Activated CD4-positive, alpha-beta memory T cell treated with anti-CD3 and anti-CD28 coated beads for 36 hours (primary cell): ENCODE measurements at places on chromosomes 2 and 18. TPM values are rescaled to one million over a fixed set of nuclear protein-coding genes. Genes with fewer than 3 reads are reported as not detected.

Gene HDAC4
- total RNA-seq = 35.8 TPM

Gene METTL4
- total RNA-seq = 19.6 TPM

Gene FBXO41
- total RNA-seq = 15.6 TPM

Gene TUBB8B
- not detected for total RNA-seq

Gene CCDC150
- total RNA-seq = 13.2 TPM

Gene ZNF512
- 27.4 TPM for total RNA-seq

Gene SERPINB3
- not detected for total RNA-seq

Gene FSIP2
- total RNA-seq = 0.10 TPM

Gene TUBA4B
- not detected for total RNA-seq

Gene KIF1A
- 3.3 TPM for total RNA-seq

Gene PLA2R1
- not detected for total RNA-seq

DNA sequence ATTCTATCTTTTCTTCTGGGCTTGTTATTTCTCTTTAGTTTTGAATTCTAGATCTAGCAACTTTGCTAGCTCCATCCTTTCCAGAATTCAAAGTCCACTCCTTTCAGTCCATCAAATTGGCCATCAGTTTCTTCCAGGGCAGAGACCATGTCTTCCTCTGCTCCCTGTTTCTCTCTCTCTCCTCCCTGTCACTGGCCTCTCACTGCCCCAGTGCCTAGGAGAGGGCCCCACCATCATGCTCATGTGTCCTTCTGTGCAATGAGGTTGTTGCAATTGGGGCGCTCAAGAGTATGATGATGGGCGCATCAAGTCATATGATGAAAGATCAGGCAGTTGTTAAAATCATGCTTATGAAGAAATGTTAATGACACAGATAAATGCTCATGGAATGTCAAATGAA is 159.2 kb upstream of the HS6ST1 start:
- H3K36me3 ChIP-seq = no peaks in the 10 kb centered on the region
- no peak overlapping the region for H3K4me3 ChIP-seq
- peaks cover 3% of the 10 kb centered on the region for H3K4me1 ChIP-seq
- no peak for DNase-seq
- H3K27ac ChIP-seq = no peak overlapping the region
- peaks cover 11% of the 10 kb centered on the region for H3K27me3 ChIP-seq

DNA sequence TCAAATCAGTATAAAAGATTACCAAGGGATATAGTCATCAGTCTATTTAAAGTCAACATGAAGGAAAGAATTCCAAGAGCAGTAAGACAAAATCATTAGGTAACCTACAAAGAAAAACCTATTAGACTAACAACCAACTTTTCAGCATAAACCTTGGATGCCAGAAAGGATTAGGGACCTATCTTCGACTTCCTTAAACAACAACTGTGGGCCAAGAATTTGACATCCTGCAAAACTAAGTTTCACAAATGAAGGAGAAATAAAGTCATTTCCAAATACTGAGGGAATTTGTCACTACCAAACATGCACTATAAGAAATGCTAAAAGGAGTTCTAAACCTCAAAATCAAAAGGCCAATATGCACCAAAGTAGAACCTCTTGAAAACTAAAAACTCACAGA is 147.9 kb upstream of the TFPI start:
- H3K27ac ChIP-seq = no peak overlapping the region
- H3K27me3 ChIP-seq = no peaks in the 10 kb centered on the region
- H3K36me3 ChIP-seq = no peaks in the 10 kb centered on the region
- no peak for DNase-seq

DNA sequence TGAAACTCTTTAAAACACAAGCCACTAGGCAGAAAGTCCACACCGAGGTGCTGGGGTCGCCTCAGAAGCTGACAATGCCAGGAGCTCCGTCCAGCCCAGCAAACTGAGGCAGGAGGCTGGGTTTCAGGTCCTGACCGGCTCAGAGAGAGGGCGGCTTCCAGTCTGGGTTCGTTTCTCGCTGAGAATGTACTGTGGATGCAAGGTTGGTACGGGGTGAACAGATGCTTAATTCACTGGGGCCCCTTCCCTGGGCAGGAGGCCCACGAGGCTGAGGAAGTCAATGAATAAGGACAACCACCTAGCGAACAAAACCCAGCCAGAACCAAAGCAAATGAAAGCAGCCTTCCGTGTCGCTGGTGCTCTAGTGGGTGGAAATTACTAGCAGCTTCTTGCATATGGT is 142.0 kb downstream of the RTP5 start:
- no peak overlapping the region for H3K27ac ChIP-seq
- H3K4me3 ChIP-seq = no peak overlapping the region
- no peak for DNase-seq
- no peaks in the 10 kb centered on the region for H3K27me3 ChIP-seq
- H3K36me3 ChIP-seq = peaks cover 3% of the 10 kb centered on the region

GRCh38 chr2:230987137-230988020 is 8.5 kb upstream of the SPATA3 start:
- no peaks in the 10 kb centered on the region for H3K36me3 ChIP-seq
- peaks cover 24% of the 10 kb centered on the region for H3K27me3 ChIP-seq
- peak overlapping the region; percentile 2 for H3K27ac ChIP-seq
- peak; percentile 83 for DNase-seq

DNA sequence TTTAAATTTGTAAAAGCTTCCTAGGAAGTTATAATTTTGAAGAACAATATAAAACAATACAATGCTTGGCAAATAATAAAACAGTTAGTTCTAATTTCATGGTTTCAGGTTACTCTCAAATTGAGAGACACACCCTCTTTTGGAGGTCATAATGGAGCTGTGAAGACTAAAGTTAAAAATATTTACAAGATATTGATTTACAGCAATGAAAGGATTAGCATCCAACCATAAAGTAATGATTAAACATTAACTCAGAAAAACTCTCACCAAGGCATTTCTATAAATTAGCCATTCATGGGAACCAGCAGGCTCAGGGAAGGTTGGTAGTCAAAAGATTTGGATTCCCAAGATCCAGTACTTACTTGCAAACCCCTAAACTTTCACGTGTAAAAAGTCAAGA is 6.4 kb downstream of the DPP4 start:
- DNase-seq = no peak
- peaks cover 12% of the 10 kb centered on the region for H3K36me3 ChIP-seq
- no peak overlapping the region for H3K27ac ChIP-seq
- H3K27me3 ChIP-seq = no peaks in the 10 kb centered on the region
- H3K4me1 ChIP-seq = peaks cover 71% of the 10 kb centered on the region

- no peaks in the 10 kb centered on the region for H3K27me3 ChIP-seq
- peaks cover 23% of the 10 kb centered on the region for H3K4me1 ChIP-seq
- H3K27ac ChIP-seq = no peak overlapping the region
- H3K4me3 ChIP-seq = no peak overlapping the region
- peaks cover 50% of the 10 kb centered on the region for H3K36me3 ChIP-seq
Observed at GRCh38 chr2:10132996-10133647, 10.6 kb downstream of the RRM2 start.

GRCh38 chr2:188677142-188677541 is 297.0 kb upstream of the COL3A1 start:
- H3K4me1 ChIP-seq = no peaks in the 10 kb centered on the region
- H3K27ac ChIP-seq = no peak overlapping the region
- no peaks in the 10 kb centered on the region for H3K27me3 ChIP-seq
- DNase-seq = no peak
- H3K36me3 ChIP-seq = no peaks in the 10 kb centered on the region

GRCh38 chr18:43571078-43571689 is 293.9 kb upstream of the SYT4 start:
- H3K4me1 ChIP-seq = no peaks in the 10 kb centered on the region
- no peak overlapping the region for H3K27ac ChIP-seq

DNA sequence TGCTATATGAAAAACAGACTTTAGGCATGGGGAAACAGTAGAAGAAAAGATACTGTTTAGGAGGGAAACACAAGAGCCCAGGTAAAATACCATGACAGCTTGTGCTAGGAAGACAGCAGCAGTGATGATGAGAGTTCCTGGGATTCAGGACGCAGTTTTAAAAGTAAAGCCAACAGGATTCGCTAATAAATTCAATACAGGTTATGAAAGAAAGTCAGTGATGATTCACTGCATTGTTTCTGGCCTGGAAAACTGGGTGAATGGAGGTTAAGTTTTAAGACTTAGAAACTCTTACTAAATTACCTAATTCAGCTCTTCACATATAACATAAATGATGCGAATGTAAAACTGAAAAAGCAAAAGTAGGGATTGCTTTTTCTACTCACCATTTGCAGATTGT is 27.9 kb upstream of the RNU4ATAC start:
- peaks cover 34% of the 10 kb centered on the region for H3K4me1 ChIP-seq
- no peaks in the 10 kb centered on the region for H3K27me3 ChIP-seq
- no peak overlapping the region for H3K27ac ChIP-seq
- no peak overlapping the region for H3K4me3 ChIP-seq
- no peak for DNase-seq

- no peak for DNase-seq
- no peaks in the 10 kb centered on the region for H3K27me3 ChIP-seq
- no peak overlapping the region for H3K4me3 ChIP-seq
- no peaks in the 10 kb centered on the region for H3K36me3 ChIP-seq
Observed at GRCh38 chr2:49306925-49307324, 152.6 kb upstream of the FSHR start.

DNA sequence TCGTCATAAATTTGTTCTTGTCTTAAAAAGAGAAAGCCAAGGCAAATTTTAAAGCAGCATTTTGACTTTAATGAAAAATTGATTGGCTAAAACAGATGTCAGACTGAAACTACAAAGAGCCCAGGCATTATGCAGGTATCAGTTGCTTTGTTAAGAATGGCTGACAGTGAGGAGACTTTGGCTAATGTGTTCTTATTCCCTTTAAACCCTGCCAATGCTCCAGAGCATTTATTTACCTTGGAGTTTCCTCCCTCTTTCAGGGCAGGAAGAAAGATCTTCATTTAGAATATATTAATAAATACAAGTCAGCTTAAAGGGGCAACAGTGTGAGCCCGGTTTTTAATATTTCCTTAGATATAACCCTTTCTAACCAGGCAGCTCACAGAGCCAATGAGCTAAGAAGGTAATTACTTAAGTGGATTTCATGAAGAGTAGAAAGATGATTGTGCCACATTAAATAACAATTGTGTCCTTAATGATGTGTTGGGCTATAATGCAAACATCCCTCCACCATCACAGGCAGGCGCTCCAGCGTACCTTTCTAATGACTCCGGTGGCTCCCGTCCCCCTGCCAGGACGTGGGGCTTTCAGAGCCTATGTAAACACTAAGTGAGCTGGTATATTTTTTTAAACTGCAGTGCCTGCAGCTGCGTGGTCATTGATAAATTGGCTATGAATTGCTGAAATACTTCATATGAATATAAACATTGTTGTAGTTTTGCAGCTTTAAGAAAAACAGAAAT is 349.4 kb upstream of the POU3F3 start:
- DNase-seq = no peak
- no peaks in the 10 kb centered on the region for H3K36me3 ChIP-seq
- H3K4me1 ChIP-seq = no peaks in the 10 kb centered on the region
- H3K27me3 ChIP-seq = no peaks in the 10 kb centered on the region

DNA sequence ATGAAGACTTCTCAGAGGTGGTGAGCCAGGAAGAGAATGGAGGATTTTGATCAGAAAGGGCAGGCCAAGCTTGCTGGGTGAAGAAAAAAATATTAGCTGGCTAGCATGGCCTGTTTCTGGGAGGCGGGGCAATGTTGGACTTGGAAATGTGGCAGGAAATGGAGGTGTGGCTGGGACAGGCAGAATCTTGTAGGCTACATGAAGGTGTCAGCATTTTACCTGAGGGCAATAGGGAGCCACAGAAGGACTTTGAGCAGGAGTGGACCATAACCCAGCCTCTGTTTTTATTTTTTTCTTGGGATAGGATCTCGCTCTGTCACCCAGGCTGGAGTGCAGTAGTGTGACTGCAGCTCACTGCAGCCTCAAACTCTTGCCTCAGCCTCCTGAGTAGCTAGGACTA is 31.7 kb downstream of the EMX1 start:
- no peaks in the 10 kb centered on the region for H3K36me3 ChIP-seq
- no peak for DNase-seq
- H3K27ac ChIP-seq = no peak overlapping the region
- no peaks in the 10 kb centered on the region for H3K27me3 ChIP-seq
- H3K4me1 ChIP-seq = peaks cover 3% of the 10 kb centered on the region
- no peak overlapping the region for H3K4me3 ChIP-seq

DNA sequence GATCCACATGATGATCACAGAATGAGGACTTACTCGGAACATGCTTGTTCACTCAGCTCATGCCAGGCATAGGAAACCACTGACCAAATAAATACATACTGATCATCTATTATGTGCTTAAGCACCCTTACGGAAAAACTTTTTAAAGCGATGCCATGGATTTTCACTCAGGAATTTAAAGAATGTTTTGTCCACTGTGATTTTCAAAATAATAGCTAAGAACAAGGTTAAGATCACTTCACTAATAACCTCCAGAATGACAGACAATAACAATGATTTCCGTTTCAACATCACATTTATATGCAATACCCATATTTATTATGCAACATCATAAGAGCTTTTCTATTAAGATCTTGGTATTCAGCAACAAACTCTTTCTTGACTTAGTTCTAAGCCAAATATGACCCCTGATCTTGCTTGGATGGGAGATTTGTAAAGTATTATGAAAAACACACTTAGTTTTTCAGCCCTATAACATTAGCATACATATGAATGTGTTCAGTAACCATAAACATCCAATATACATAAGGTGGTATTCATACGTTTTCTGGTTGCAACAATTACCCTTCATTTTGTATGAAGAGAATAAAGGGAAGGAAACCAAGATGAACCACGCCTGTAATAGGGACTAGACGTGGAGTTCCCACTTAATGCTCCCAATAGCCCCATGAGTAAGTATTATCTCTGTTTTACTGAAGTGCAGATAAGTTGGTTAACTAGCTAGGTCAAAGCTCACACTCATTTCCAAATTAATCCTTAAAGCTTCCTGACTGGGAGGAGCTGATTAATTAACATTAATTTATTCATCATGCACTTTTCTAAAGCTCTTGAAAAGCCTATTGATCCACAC is 1.9 kb downstream of the CD302 start:
- peaks cover 30% of the 10 kb centered on the region for H3K27me3 ChIP-seq
- H3K36me3 ChIP-seq = peaks cover 6% of the 10 kb centered on the region
- no peak for DNase-seq
- H3K4me1 ChIP-seq = peaks cover 10% of the 10 kb centered on the region
- no peak overlapping the region for H3K27ac ChIP-seq

DNA sequence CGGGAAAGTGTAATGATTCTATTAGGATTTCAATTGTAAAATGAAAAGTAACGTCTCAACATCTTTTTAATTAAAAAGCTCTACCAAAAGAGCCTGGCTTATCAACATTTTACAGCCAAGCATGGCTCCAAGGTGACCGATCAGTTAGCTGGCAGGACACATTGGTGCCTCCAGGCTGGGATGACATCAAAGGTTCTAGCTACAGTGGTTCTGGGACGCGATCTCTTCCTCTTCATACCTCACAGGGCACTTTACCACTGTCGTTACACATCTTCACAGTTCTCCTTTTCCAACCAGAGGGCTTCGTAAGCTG is 693 bp downstream of the ORC2 start:
- peaks cover 8% of the 10 kb centered on the region for H3K36me3 ChIP-seq
- peak overlapping the region; percentile 89 for H3K4me3 ChIP-seq
- DNase-seq = no peak
- no peaks in the 10 kb centered on the region for H3K27me3 ChIP-seq
- H3K4me1 ChIP-seq = peaks cover 56% of the 10 kb centered on the region

GRCh38 chr2:156309167-156309566 is 23.4 kb downstream of the NR4A2 start:
- DNase-seq = no peak
- H3K36me3 ChIP-seq = no peaks in the 10 kb centered on the region
- H3K4me3 ChIP-seq = no peak overlapping the region
- H3K27me3 ChIP-seq = peaks cover 26% of the 10 kb centered on the region
- no peak overlapping the region for H3K27ac ChIP-seq
